Activated T-cell treated with anti-CD3 and anti-CD28 coated beads, Interleukin-2, amount 50 U/mL, for 72 hours (primary cell): ENCODE measurements at places on chromosomes 12 and 14.

DNA sequence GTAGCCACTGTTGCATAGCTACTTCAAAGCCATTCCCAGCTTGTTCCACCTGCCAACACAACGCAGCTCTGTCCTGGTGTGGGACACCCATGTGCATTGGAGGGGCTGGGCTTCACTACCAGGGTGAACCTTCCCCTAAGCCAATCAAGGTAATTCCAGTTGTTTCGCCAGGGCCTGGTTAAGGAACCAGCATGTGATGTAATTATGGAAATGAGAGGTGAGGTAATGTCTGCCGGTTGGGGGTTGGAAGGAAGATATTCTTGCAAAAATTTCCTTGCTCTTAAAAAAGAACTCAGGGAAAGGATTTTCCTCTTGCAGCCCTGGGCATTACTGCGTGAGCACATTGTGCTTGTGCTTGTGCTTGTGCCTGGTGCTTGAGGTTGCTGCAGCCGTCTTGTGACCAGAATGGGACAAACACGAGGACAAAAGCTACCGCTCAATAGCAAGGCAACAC, 14.9 kb downstream of the TUBA1C start:
- DNase-seq: no peak
- H3K4me3 ChIP-seq: no peak overlapping the region
- peaks cover 3% of the 10 kb centered on the region for H3K27me3 ChIP-seq
- H3K27ac ChIP-seq: no peak overlapping the region
- H3K36me3 ChIP-seq: no peaks in the 10 kb centered on the region

GRCh38 chr12:83389237-83389996, 702.7 kb downstream of the TMTC2 start:
- H3K27me3 ChIP-seq: no peaks in the 10 kb centered on the region
- H3K36me3 ChIP-seq: no peaks in the 10 kb centered on the region
- H3K4me1 ChIP-seq: no peaks in the 10 kb centered on the region
- no peak overlapping the region for H3K4me3 ChIP-seq
- no peak overlapping the region for H3K27ac ChIP-seq

DNA sequence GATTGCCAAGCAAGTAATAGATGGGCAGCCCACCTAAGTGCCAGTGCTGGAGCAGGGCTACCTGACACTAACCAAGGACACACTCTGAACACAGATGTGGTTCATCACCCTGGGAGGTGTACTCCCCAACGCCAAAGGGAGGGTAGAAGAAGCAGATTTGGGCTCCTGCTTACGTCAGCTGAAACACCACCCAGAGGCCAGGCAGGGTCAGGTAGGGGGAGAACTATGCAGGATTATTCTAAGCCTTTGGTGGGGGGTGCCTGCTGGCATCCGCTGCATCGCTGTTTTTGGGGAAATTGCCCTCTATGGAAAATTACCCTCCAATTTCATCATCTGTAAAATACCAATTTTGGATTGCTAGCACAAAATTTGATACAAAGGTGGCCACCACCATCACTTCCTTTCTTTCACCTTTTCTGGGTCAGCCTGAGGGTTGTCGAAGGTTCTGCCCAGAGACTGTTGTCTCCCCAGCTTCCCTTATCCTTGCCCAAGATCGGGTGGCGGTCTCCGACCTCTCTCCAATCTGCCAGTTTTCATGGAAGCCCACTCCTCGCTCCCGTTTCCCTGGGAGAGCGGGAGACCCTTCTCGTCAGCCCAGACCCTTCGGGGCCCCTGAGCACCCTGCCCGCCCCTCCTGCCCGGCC, 535 bp downstream of the BIN2 start:
- DNase-seq: peak; percentile 64
- peaks cover 86% of the 10 kb centered on the region for H3K4me1 ChIP-seq
- peaks cover 20% of the 10 kb centered on the region for H3K36me3 ChIP-seq
- no peaks in the 10 kb centered on the region for H3K27me3 ChIP-seq

DNA sequence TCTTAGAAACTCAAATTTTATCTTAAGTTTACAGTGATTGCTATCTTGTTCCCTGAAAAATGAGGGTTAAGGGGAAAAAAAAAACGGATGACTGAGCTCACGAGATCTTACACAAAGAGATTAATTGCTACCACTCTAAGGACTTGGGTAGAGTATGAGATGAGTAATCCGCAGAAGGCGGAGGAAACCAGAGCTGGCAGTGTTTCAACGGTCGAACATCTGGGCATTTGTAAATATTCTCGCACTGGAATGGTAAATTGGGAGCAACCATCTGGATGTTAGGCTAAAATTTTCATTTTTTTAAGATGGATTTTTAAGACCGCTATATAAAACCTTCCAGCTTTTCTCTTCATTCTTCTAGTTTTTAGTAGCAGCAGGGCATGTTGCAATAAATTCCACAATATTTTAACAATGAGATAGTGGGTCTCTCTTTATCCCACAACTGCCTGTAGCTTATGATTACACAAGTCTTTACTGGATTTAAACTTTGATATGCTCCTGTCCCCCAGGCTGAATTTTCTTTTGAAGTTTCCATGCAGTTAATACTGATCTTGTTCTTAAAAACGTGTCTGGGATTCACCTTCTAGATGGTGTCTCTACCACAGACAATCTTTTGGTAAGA, 1324.1 kb downstream of the AACS start:
- H3K27ac ChIP-seq: no peak overlapping the region
- no peak for DNase-seq
- no peak overlapping the region for H3K4me3 ChIP-seq
- no peaks in the 10 kb centered on the region for H3K36me3 ChIP-seq
- H3K4me1 ChIP-seq: no peaks in the 10 kb centered on the region

DNA sequence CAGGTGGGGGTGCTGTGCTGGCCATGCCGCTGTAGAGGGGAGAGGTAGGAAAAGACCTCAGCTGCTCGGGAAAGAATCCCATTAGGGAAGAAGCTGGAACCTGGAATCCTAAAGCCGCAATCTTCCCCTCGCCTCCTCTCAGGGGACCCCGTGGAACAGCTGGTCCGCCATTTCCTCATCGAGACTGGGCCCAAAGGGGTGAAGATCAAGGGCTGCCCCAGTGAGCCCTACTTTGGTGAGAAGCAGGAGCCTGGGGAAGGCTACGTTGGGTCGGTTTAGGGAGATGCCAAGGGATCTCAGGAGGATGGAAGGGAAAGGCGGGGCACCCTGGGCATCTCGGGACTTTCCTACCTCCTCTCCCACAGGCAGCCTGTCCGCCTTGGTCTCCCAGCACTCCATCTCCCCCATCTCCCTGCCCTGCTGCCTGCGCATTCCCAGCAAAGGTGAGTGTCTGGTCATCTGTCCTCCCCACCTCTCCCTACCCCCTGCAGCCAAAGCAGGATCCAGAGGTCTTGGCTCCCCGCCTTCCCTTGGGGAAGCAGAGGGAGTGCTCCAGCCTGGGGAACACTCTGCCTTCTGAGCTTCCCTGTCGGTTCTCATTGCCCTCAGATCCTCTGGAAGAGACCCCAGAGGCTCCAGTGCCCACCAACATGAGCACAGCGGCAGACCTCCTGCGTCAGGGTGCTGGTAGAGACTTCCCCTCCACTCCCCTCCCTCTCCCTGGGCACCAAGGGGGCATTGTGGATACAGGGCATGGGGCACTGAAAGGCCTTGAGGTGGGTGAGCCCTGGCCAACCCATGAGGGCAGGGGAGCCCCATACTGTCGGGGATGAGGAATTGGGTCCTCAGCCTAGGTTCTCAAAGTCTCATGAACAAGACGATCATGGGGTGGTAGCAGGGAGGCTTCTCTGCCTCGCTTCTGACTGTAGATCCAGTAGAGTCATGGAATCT, 12.4 kb downstream of the TNS2 start:
- DNase-seq: no peak
- H3K27me3 ChIP-seq: no peaks in the 10 kb centered on the region
- H3K4me3 ChIP-seq: no peak overlapping the region
- H3K27ac ChIP-seq: no peak overlapping the region
- H3K4me1 ChIP-seq: peaks cover 21% of the 10 kb centered on the region
- H3K36me3 ChIP-seq: no peaks in the 10 kb centered on the region

- H3K27me3 ChIP-seq: no peaks in the 10 kb centered on the region
- no peaks in the 10 kb centered on the region for H3K36me3 ChIP-seq
- no peak overlapping the region for H3K4me3 ChIP-seq
- no peaks in the 10 kb centered on the region for H3K4me1 ChIP-seq
- no peak overlapping the region for H3K27ac ChIP-seq
- no peak for DNase-seq
Observed at GRCh38 chr14:63191211-63191610, 13.0 kb upstream of the RHOJ start.

DNA sequence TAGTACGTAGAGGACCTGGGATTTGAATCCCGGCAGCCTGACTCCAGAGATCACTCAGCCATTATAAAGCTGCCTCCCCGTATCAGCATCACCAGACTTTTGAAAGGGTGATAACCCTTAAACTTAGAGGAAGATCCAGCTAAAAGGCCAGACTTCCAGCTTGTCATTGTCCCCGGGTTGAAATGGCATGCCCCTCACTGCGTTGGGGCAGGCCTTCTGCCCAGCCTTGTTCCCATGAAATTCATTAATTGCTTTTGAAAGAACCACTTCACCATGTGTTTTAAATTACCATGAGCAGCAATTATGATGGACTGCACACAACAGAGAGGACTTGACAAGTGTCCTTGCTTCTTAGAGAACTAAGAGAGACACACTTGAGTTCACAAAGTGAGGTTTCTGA, 269.6 kb upstream of the CRY1 start:
- no peak overlapping the region for H3K4me3 ChIP-seq
- no peaks in the 10 kb centered on the region for H3K36me3 ChIP-seq
- no peak overlapping the region for H3K27ac ChIP-seq
- no peaks in the 10 kb centered on the region for H3K27me3 ChIP-seq
- DNase-seq: no peak

GRCh38 chr14:54625112-54625511, 58.2 kb downstream of the SAMD4A start:
- no peak for DNase-seq
- no peak overlapping the region for H3K27ac ChIP-seq
- no peaks in the 10 kb centered on the region for H3K27me3 ChIP-seq
- H3K4me3 ChIP-seq: no peak overlapping the region

- H3K27me3 ChIP-seq: no peaks in the 10 kb centered on the region
- H3K4me3 ChIP-seq: no peak overlapping the region
- H3K27ac ChIP-seq: no peak overlapping the region
- DNase-seq: no peak
- no peaks in the 10 kb centered on the region for H3K4me1 ChIP-seq
Observed at GRCh38 chr14:87767567-87767901, 225.4 kb downstream of the GALC start.

DNA sequence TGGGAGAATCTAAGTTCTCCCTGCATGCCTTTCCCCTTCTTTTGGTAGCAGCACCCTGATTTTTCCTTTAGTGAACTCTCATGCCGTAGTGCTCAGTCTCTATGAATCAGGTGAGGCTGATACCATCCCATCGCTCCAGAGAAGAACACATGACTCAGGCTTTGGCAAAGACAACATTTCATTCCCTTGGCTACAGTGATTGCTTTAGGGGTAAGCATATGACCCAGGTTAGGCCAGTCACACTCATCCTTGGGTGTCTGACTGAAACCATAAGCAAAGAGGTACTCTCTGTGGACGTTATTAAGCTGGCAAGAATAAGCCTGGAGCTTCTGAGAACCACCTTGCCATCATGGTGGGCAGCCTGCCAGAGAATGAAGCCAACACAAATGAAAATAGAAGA, 141.8 kb downstream of the MYRFL start:
- no peak overlapping the region for H3K4me3 ChIP-seq
- H3K36me3 ChIP-seq: no peaks in the 10 kb centered on the region
- DNase-seq: no peak
- no peak overlapping the region for H3K27ac ChIP-seq

GRCh38 chr12:5809586-5809985, 135.5 kb downstream of the ANO2 start:
- H3K4me3 ChIP-seq: no peak overlapping the region
- no peaks in the 10 kb centered on the region for H3K27me3 ChIP-seq
- H3K27ac ChIP-seq: no peak overlapping the region
- no peak for DNase-seq
- no peaks in the 10 kb centered on the region for H3K36me3 ChIP-seq
- no peaks in the 10 kb centered on the region for H3K4me1 ChIP-seq

- peaks cover 25% of the 10 kb centered on the region for H3K27me3 ChIP-seq
- H3K4me1 ChIP-seq: peaks cover 5% of the 10 kb centered on the region
- DNase-seq: peak; percentile 62
- H3K36me3 ChIP-seq: no peaks in the 10 kb centered on the region
- H3K27ac ChIP-seq: no peak overlapping the region
Observed at GRCh38 chr12:110937104-110937641, 16.8 kb upstream of the MYL2 start.

DNA sequence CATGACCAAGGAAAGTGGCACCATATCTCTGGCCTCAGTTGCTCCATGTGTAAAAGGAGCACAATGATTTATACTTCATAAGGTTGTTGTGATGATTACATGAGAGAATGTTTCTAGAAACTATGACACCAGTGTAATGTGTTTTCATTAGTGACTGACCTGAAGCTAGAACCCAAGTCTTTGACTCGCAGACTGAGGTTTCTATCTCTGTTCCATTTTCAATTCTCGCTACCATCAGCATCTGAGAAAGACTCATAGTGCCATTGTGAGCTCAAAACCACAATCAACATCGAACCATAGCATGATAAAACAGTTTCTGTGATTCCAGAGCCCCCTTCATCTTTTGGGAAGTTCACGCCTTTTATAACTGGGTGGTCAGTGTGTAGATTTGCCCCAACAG, 53.8 kb downstream of the STAB2 start:
- H3K27me3 ChIP-seq: peaks cover 10% of the 10 kb centered on the region
- H3K4me3 ChIP-seq: no peak overlapping the region
- H3K4me1 ChIP-seq: no peaks in the 10 kb centered on the region
- no peaks in the 10 kb centered on the region for H3K36me3 ChIP-seq

GRCh38 chr14:52363961-52364360, 49.8 kb downstream of the PTGER2 start:
- H3K36me3 ChIP-seq: no peaks in the 10 kb centered on the region
- no peak for DNase-seq
- H3K27ac ChIP-seq: no peak overlapping the region
- no peaks in the 10 kb centered on the region for H3K4me1 ChIP-seq
